Left renal pelvis (tissue), 4 donors: ENCODE measurements at places on chromosomes 11 and 22. TPM values are rescaled to one million over a fixed set of nuclear protein-coding genes. Genes with fewer than 3 reads are reported as not detected.

Gene OR52I1
- polyA plus RNA-seq, result 0.08 TPM

DNA sequence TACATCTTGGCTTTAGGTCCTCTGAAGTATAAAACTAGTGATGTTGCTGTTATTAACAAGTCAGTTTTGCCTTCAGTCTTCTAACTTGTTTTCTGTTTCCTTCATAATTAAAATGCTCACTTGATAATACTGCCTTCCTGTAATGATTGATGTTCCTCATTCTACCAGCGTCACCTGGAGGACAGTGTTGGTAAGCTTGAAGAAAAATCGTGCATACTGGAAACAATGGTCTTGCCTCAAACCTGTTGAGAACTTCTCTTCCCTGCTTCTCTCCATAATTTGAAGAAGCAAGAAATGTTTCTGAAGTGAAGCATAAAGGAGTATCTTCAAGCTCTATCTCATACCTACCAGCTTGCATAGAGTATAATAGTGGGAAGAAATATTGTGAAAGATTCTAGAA is 3.0 kb downstream of the YWHAH start:
- DNase-seq, result no peak

DNA sequence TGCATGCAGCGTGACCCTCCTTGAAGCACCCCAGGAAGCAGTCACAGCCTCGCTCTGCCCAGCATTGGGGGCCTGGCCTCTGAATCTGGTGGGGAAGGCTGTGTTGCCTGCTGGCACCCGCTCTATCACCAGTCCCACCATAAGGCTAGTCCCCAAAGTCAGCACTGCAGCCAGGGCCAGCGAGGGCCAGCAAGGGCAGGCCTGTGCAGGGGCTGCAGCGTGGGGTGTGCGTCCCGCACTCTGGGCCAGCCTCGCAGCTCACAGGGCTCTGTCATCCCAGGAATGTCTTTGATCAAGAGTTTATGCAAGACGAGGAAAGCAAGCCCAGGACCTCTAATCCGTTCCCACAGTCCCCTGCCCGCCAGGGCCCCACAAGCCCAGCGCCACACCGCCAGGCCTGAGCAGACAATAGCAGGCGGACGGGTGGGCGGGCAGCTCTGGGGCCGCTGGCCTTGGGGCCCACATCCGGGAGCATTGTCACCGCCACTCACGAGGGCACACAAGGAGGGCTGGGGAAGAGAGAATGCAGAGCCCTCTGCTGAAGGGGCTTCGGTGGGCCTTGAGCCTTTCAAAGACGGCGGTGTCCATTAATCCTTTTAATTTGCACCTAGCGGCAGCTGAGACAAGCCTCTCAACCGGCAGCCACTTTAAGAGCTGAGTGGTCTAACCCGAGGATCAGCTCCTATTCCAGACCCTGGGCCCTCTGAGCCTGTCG is 17.1 kb downstream of the LTO1 start:
- DNase-seq, result no peak

Gene BRMS1
- polyA plus RNA-seq, result 15.3 TPM

GRCh38 chr11:72718101-72718501 is 34.1 kb downstream of the ARAP1 start:
- DNase-seq, result no peak

Gene SEPTIN5
- polyA plus RNA-seq, result 33.9 TPM

- no peak for DNase-seq
Measured at GRCh38 chr11:123173040-123173855, 21.8 kb downstream of the CLMP start.

DNA sequence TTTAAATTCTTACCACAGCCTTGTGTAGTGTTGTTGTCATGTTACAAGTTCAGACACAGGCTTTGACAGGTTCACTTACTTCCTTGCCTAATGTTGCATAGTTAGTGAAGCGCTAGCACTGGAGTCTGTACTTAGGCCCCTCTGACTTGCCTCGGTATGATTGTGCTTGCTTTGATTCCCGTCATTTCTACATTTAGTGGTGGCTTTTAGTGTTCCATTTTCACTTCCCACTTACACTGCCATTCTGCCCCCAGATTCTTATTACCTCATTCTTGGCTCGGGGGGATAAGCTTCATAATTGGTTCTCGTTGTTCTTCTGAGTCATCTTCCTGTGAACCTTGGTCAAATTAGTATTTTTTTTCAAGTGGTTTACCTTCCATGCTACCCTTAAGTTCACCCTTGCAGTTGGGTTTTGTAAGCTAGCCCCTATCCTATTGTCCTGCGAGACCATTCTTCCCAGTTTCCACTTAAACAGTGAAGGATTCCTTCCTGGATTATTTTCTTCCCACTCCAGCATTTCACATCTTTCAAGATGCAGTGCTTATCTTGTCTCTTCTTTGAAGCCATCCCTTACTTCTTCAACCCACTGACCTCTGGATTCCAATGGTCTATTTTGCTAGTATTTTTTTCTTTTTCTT is 68.7 kb downstream of the DDX10 start:
- no peak for DNase-seq

GRCh38 chr11:10938650-10939387 is 81.0 kb upstream of the ZBED5 start:
- DNase-seq, result no peak

- DNase-seq, result no peak
Measured at GRCh38 chr11:67649634-67650510, 658 bp downstream of the ACY3 start.

GRCh38 chr11:116509551-116509950 is 263.2 kb downstream of the BUD13 start:
- no peak for DNase-seq

DNA sequence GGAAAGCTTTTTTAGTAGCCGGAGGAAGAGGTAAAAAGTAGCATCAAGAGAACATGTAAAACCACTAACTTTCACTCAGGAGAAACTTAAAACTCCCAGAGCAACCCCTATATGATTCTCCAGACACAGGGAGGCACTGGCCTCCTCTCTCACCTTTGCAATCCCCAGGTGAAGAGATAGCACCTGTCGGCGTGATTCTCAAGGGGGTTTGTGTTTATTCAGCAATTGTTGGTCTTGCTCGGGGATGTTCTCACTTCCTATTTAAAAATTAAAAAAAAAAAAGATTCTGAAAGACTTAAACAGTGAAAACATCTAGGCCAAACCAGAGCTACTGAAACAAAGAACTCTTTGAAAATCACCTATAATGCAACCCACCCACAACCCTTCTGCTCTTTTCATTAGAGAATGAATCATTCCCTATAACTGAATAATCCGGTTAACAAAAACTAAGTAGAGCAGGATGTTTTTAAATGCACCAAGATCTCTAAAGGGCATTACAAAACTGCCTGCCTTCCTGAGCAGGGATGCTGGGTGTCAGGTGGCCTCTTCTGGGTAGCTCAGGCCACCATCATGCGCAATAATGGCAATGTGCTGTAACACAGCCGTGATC is 24.9 kb downstream of the DHCR7 start:
- no peak for DNase-seq

GRCh38 chr11:15769203-15769602 is 587.1 kb downstream of the SOX6 start:
- peak; percentile 50 for DNase-seq

Gene ADAMTS8
- polyA plus RNA-seq, result 3.1 TPM

DNA sequence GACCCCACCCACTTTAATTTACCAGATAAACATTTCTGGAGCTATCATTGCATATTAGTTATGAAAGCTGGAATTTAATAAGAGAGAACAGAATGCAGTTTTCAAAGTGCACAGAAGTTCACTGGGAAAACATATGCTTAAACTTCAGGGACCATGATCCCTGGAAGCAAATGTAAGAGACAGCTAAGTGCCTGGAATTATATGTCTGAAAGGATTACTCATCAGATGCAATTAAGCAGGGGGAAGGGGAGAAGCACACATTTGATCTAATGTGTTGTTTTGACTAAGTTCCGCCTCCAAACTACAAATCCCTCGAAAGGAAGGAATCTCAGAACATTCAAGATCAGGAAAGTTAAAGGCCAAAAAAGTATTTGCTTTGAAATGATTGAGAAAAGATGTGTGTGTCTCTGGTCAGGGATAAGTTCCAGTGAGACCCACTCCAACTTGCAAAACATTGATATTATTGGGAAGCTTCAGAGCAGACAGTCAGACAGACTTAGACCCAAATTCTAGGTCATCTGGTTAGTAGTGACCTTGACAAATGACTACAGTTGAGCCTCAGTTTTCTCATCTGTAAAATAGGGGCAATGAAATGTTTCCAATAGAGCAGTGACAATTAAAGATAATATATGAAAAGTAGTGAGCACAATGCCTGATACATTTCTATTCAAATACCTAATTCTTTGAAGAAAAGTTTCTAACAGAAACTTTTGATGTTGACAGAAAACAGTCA is 147.6 kb downstream of the ME3 start:
- DNase-seq, result no peak

Gene SCGB1C1
- not detected for polyA plus RNA-seq

- DNase-seq, result no peak
Measured at GRCh38 chr11:68843703-68844312, 2.1 kb upstream of the CPT1A start.

DNA sequence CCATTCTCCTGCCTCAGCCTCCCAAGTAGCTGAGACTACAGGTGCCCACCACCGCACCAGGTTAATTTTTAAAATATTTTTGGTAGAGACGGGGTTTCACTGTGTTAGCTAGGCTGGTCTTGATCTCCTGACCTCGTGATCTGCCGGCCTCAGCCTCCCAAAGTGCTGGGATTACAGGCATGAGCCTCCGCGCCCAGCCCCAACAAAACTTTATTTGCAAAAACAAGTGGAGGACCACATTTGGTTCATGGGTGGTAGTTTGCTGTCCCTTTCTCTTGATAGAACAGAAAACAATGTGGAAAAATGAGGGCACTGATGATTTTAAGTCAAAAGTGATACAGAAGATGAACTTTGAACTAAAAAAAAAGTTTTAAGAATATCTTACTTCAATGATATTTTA is 121.8 kb upstream of the SERPIND1 start:
- no peak for DNase-seq

Gene NXPE4
- polyA plus RNA-seq, result 0.11 TPM

Gene SLC22A12
- polyA plus RNA-seq, result 0.08 TPM

DNA sequence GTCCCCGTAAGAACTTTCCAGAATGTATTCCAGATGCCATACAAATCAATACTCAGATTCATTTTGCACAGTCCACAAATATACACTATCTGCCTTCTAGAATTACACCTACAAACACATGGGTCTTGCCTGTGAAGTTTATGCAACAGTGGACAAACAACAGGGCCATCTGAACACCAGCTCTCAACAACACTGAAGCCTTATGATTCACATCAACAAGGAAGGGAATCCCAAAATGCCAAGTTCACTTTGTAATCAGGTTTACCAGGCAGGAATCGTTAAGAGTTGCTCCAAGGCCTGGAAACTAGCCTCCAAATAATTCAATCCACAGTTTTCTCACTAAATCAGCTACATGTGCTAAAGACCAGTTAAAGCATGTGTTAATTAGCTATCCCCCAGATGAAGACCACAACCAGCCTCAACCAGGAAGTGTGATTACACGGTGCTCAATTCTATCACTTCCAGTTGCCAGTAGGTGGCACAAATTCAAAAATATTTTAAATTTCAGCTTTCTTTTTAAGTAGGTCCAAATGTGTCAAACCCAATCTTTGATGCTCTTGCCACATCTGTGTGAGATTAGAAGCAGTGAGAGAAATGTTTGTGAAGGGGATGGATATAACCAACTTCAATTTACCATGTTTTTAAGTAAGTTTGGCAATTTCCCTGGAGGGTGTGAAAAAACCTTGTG is 139.1 kb upstream of the BDNF start:
- DNase-seq, result no peak

Gene MRGPRE
- not detected for polyA plus RNA-seq

- DNase-seq, result no peak
Measured at GRCh38 chr11:64583296-64584262, 7.4 kb upstream of the SLC22A12 start.

DNA sequence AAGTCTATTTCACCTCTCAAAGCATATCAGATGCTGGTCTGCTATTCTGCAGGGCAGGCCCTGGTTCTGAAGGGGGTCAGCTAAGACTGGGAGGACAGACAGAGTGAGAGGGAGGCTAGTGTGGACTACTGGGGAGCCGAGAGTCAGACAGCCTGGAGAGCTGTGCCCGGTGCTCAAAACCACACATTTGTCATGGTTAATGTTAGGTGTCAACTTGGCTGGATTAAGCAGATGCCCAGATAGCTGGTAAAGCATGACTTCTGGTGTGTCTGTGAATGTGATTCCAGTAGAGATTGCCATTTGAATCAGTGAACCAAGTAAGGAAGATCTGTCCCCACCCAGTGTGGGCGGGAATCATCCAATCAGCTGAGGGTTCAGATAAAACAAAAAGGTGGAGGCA is 102.6 kb downstream of the SNX19 start:
- DNase-seq, result no peak

GRCh38 chr11:30422447-30423278 is 99.8 kb downstream of the ARL14EP start:
- no peak for DNase-seq

Gene LBHD1
- 8.5 TPM for polyA plus RNA-seq

Gene IGSF9B
- polyA plus RNA-seq, result 10.2 TPM

Gene MTMR2
- polyA plus RNA-seq, result 52.7 TPM

Gene B3GAT1
- polyA plus RNA-seq, result 1.3 TPM

DNA sequence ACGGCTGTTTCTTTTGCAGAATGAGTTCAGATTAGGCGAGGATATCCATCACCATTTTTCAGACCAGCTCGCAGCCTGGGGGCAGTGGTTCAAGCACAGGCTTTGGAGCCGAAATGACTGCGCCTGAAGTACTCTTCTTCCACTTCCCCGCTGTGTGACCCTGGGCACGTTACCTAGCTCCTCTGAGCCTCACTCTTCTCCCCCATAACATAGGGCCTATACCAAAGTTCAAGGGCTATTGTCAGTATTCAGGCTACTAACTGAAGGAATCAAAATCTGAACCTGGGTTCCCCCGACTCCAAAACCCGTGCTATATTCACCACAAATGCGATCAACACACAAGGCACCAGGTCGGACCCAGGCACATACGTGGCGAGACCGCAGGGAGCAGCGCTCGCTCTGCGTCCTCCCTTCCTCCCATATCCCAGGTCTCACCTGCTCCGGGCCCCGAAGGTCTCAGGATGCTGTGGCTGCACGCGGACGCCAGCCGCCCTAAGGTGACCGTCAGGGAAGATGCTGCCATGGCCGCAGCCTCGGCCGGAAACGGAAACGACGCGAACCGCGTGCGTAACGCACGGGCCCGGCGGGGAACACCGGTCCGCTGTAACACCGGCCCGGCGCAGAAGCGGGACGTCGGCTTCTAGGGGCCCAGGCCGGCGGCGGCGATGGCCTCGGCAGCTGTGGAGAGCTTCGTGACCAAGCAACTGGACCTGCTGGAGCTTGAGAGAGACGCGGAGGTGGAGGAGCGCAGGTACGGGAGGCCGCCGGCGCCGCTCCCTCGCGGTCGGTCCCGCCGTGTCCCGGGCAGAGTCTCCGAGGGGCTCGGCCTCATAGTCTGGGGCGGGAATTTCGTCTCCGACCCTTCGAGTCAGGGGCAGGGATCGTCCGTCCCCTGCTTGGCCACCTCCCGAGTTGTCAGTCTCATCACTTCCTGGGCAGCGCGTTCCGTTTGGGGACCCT is at the start of the genes IGHMBP2 and MRPL21:
TSS of gene IGHMBP2 (plus strand) at position 604 of the 960 bp plus-strand sequence. CDS start at position 666, 62 bp downstream.
TSS of gene MRPL21 (minus strand) at position 545 of the 960 bp plus-strand sequence. CDS start at position 523, 22 bp downstream.
- DNase-seq, result no peak

Gene C11orf91
- polyA plus RNA-seq, result not detected

GRCh38 chr11:76734456-76735420 is 48.4 kb upstream of the TSKU start:
- no peak for DNase-seq
